HFF-Myc (cell line): ENCODE measurements at places on chromosomes 2 and 18.

GRCh38 chr2:119719261-119719627, 40.2 kb downstream of the TMEM177 start:
- DNase-seq, result no peak

- DNase-seq, result peak; percentile 19
Measured at GRCh38 chr18:58288921-58289797, 245.1 kb downstream of the NEDD4L start.

DNA sequence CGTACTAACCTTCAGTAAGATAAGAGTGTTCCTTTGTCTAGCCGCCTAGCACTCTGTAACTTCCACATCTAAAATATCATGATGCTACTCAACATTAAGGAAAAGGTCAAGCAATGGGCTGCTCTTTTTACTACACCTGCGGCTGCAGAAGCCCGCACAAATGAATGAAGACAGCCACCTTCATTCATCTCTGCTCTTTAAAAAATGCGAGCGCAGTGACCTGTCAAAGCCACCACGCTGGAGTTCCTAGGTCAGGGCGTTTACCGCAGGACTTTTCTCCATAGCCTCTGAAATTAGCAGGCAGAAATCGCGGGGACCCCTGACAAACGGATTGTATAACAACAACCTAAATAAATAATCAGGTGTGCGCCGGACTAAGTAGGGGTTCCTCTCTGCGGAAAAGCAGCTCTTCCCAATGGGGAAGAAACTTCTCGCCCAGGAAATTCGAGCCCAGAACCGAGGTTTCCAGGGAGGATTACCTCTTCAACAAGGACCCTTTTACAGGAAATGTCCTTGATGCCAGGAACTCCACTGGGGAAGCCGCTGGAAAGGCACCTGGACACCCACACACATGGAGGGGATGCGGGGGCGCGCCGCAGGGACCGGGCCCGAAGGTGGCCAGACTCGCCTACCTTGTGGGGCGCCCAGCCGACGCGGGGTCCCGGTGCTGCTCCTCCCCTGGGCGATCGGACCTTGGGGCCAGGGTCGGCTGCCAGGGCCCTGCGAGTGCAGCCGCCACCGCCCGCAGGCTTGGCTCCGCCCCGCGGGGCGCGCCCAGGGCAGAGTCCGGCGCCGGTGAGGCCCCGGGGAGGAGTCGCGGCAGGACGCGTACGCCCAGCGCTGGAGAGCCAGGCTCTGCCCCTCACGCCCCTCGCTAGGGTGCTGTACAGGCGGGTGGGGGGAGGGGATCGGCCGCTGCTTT, at the start of gene CCDC68:
CCDC68 (minus strand) TSS at position 758 of the 922 bp plus-strand sequence. CDS start 16,670 bp downstream, outside the sequence.
- DNase-seq, result no peak

GRCh38 chr2:169670215-169670651, 24.0 kb downstream of the CFAP210 start:
- DNase-seq, result no peak

- DNase-seq, result no peak
Measured at GRCh38 chr2:234495251-234496054, 1.4 kb downstream of the ARL4C start.
